ENCODE measurements at places on chromosomes 3 and 15.

- DNase-seq, result no peak
These were observed 23.2 kb downstream of the MINAR1 start for GRCh38 chr15:79455361-79455760.

DNA sequence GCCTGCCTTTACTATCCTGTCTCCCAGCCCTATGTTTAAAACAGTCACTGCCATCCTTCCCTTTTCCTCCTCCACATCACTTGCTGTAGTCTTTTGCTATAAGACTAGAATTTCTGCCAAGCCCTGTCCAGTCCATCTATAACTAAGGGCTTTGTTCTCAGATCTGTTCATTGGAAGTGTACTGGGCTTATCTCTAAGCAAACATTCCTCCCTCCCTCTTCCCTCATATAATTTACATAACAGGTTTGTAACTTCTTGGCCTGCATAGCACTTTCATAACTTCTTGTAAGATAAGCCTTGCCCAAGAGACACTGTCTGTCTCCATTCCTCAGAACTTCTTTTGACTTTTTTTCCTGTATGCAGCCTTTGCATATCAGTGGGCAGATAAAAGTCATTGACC, 16.7 kb downstream of the TPRG1 start:
- DNase-seq, result no peak

DNA sequence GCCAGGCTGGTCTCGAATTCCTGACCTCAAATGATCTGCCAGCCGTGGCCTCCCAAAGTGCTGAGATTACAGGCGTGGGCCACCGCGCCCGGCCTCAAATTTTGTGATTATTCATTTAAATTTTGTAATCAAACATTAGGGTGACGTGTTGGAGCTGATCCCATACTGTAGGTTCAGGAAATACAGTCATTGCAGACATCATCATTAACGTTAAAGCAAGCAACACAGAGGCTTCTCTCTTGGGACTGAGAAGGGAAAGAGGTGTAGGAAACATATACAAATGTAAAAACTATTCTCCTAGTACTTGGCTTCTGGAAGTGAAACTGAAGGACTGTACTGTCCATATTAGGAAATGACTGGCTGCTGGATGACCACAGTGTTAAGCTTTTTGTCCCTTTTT, 11.1 kb upstream of the ARID3B start:
- no peak for DNase-seq

GRCh38 chr3:33505027-33505426, 64.8 kb upstream of the UBP1 start:
- no peak for DNase-seq

DNA sequence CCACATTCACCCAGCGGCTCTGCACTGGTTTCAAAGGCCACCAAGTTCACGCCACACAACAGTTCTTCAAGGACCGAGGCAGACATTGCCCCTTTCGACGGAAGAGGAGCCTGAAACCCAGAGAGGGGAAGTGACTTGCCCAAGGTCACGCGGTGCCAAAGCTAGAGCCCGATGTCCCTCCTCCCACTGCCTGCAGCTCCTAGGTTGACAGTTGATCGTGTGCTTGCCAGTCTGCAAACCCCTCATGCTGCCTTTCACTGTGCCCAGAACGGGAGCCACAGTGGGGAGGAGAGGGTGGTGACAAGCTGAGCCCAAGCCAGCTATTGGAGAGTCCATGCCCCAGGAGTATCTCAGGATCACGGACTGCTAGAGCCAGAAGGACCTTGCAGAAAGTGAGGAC, 230.9 kb downstream of the XXYLT1 start:
- no peak for DNase-seq

GRCh38 chr3:30002797-30003196, 603.6 kb upstream of the TGFBR2 start:
- DNase-seq, result no peak
